ENCODE measurements at places on chromosomes 3 and 15. TPM values are rescaled to one million over a fixed set of nuclear protein-coding genes. Genes with fewer than 3 reads are reported as not detected.

DNA sequence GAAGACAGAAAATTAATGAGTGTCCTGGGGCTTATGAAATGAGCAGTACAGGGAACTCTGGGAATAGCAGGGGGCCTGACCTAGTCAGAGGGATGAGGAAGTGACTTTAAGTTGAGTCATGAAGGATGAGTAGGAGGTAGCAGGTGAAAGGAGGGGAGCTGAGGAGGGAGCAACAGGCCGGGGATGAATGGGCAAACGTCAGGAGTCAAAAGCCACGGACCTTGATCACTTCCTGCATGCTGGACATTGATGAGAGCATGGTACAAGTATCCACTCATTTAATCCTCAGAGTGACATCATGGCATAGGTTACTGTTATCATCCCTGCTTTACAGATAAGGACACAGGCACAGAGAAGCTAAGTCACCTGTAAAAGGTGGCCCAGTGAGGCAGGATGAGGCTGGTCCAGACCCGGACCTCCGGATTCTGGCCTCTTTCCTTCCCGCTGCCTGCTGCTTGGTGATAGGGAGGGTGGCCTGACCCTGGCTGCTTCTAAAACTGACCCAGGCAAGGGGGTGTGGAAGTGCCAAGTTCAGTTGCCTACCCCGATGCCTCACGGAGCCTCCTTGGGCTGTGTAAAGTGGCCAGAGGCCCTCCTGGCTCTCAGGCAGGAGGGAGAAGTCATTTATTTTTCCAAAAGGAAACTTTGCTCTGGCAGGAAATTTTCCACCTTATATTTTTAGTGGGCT, 7.6 kb downstream of the CORO2B start:
- DNase-seq, result no peak
- H3K27ac ChIP-seq, result peak overlapping the region; percentile 72
- H3K4me3 ChIP-seq, result no peak overlapping the region

LDHAL6B gene
- polyA plus RNA-seq, result 0.05 TPM

- H3K4me3 ChIP-seq, result no peak overlapping the region
- no peaks in the 10 kb centered on the region for H3K27me3 ChIP-seq
- no peaks in the 10 kb centered on the region for H3K36me3 ChIP-seq
- no peak overlapping the region for H3K27ac ChIP-seq
- no peaks in the 10 kb centered on the region for H3K4me1 ChIP-seq
- DNase-seq, result no peak
Observed at GRCh38 chr3:166462891-166463470, 625.8 kb upstream of the BCHE start.

TLR9 gene
- polyA plus RNA-seq, result 0.37 TPM

- H3K4me3 ChIP-seq, result no peak overlapping the region
- no peaks in the 10 kb centered on the region for H3K4me1 ChIP-seq
- H3K27me3 ChIP-seq, result no peaks in the 10 kb centered on the region
- peaks cover 11% of the 10 kb centered on the region for H3K36me3 ChIP-seq
Observed at GRCh38 chr3:122803977-122804376, 9.1 kb downstream of the SLC49A4 start.

All from lung (tissue), 17 donors.